ENCODE measurements at places on chromosomes 4 and X.
A peak's percentile ranks its signal among the peaks of the same experiment; 100 is the strongest.

DNA sequence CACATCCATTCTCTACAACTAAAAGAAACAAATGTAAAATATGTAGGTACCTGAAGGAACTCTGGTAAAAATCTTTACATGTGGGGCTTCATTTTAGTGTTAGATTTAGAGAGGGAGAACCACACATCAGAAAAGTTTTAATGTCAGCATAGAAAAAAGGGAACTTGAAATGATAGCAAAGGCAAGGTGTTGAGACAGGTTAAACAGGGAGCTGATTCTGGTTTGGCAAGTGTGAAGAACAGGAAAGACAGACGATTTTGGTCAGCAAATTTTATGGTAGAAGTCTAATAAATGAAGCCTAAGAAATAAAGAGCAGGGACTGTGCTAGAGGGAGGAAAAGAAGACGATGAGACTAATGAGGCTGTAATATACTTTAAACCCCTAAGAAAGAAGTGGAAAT, 67.6 kb upstream of the COX18 start:
- DNase-seq = no peak

DNA sequence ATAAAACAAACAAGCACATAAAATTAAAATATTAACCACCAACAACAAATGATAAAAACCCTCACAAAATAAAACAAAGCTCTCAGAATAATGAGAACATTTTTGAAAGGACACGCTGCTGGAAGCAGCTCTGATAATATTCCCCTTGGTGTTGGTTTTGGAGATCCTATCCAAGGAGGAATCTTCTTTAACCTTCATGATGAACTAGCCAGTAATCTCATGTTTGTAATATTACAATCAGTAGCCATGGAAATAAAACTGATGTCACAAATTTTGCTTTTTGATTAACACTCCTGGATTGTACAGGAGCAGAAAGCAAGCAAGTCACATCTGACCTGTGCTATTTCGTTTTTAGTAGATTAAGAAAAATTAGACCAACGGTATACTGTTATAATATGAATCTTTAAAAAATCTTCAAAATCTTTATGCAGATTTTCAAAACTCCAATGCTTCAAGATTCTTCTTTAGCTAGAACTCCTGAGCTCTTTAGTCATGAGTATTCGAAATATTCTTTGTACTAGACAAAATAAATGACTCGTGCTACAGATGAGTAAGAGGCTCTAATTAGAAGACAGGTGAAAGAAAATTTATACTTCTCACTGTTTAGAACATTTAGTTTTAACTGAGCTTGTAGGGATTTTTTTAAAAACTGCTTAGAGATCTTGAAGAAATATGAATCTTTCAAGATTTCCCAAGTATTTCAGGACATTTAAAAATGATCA, 154.1 kb downstream of the RASL11B start:
- DNase-seq = no peak

DNA sequence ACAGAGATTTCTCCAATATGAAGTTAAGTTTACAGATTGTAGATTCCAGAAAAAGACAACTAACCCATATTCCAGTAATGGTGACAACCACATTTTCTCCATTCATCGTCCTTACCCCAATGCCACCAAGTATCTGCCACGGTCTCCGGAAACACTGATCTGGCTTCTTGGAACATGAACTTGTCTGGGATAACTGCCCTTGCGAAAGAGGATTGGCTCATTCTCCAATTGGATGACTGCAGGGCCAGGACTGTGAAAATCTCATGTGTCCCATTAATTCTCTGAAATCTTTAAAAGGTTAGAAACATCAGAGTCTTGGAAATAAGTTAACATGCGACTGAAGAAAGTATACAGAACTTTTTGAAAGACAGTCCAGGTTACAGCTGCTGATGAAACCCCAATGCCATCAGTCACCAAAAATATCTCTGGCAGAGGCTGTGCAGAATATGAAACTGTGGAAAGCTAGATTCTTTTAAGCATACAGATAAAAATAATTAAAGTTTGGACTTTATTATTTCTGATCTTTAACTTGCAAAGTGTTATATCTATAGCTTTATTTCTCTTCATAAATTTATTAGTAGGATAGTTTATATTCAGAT, 496.9 kb downstream of the PPARGC1A start:
- no peak for DNase-seq

- no peak for DNase-seq
Measured at GRCh38 chr4:21012851-21013331, 312.6 kb downstream of the PACRGL start.

GRCh38 chr4:1226598-1226997, 22.3 kb downstream of the CTBP1 start:
- DNase-seq = no peak

DNA sequence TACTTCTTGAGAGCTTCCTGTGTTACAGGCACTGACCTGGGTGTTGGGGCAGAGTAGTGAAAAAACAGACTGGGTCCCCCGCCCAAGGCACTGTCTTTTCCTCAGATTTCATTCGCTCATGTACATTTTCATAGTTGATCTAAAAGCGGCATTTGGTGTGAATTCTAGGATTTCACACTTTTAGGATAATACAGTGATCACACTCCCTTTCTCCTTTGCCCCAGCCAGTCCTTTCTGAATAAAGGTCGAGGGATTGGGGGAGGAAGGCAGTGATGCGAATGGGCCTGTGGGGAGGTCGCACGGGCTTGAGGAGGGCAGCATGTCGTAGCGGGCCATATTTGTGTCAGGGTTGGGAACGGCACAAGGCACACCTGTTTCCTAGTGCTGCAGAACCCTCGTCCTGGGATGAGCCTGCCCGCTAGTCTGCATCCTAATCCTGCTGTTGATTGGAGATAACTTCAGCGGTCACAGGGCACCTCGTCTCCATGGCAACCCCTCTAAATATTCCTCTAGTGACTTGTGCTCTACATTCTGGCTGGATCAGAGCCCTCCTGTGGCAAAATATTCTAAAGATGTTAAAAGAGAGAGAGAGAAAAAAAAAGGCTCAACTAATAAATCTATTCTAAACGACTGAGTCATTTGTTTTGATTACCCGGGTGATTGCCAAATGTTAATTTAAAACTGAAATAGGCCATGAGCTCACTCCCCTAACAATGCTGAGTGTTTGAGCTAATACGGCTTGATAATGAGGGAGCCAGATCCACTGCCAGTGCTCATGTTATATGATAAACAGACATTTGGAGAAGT, 21.8 kb downstream of the FHL1 start:
- DNase-seq = no peak

DNA sequence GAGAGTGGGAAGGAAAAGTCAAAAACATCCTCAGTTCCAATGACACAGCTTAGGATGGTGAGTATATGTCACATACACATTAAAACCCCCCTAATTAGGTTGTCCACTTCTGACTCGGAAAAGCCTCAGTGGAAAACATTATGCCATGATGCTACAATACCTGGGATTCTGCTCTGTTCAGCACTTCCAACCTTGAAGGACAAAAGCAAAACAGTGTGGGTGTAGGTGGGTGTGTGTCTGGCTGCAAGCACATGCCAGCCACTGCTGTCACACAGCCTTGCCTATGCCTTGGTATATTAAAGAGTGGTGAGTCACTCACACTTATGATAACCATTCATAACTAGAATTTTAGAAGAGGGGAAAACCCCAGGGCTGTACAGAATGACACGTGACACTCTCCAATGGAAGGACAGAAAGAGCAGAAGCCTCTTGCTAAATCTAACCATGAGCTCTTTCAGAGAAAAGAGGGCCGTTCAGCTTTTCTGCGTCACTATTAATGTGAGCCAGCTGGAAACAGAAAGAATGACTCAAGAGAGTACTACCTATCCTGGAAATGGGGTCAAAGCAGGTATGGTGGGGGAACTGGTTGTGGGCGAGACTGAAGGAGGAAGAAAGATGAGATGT, 159.6 kb downstream of the TET2 start:
- peak; percentile 67 for DNase-seq

DNA sequence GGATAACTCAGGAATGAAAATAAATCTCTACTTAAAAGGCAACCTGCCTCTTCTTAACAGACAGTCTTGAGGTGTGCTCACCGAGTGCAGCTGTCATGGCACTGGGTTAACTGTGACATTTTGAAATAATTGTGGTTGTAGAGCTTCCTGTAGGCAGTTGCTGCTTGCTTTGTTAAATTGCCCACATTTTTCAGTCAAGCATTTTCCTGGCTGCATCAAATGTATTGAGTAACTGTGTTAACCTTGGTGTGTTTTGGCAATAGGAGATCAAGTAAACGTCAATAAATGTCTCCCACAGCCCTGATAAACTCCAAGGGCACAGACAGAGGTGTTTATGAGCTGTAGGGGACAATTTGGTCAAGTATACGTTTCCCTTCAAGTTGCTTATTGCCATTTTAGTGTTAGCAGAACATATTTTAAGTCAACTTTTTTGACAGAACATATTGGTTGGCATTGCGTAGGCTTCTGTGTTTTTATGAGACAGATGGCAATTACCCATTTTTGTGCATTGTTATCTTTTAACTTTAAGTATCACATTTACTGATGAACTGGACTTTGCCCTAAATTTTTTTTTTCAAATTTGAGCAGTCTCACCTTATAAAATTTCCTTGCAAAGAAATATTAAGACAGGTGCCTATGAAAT, 527.4 kb downstream of the C4orf33 start:
- no peak for DNase-seq

GRCh38 chr4:105306820-105307219, 160.1 kb downstream of the TET2 start:
- no peak for DNase-seq

- DNase-seq = no peak
Measured at GRCh38 chr4:7658341-7659204, 223.8 kb upstream of the PSAPL1 start.

DNA sequence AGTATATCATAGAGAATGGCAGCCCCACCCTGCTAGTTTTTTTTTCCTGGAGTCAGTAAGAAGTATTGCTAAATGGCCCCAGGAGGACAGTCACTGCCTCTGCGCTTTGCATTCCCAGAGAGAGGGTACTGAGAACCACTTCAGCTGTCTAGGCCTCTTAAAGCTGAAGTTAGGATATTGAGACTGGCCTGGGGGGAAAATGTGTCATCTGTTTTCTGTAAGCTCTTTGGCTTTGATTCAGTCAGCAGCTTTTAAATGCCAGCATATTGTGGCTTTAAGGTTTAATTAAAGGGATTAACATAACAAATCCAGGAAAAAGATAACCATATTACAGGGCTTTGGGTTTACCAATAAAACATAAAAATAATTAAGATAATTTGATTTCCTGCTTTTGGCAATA, 852.0 kb downstream of the PCDH18 start:
- no peak for DNase-seq

DNA sequence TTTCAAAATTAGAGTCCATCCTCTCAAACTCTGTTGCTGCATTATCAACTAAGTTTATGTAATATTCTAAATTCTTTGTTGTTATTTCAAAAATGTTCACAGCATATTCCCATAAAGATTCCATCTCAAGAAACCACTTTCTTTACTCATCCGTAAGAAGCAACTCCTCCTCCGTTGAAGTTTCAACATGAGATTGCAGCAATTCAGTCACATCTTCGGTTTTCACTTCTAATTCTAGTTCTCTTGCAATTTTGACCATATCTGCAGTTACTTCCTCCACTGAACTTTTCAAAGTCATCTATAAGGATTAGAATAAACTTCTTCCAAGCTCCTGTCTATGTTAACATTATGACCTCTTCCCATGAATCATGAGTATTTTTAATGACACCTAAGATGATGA, 216.6 kb upstream of the SLC7A11 start:
- no peak for DNase-seq

GRCh38 chr4:111108153-111108552, 485.3 kb upstream of the PITX2 start:
- peak; percentile 36 for DNase-seq

DNA sequence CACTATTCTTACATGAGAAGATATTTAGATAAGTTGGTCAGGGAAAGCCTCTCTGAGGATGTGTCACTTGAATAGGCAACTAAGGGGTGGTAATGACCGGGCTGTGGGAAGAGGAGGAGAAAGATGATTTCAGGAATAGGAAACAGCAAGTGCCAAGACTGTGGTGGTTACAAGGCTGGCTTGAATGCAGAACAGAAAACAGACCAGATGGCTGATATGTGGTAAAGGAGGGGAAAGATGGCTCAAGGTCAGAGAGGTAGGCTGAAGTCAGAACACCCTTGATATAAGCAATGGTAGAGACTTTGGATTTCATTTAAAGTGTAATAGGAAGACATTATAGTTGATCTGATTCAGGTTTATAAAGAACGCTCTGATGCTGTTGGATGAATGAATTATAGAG, 15.0 kb downstream of the TLR7 start:
- no peak for DNase-seq

- no peak for DNase-seq
Measured at GRCh38 chr4:10441512-10441911, 15.7 kb downstream of the ZNF518B start.

GRCh38 chrX:56798866-56799758, 70.1 kb downstream of the NBDY start:
- no peak for DNase-seq

DNA sequence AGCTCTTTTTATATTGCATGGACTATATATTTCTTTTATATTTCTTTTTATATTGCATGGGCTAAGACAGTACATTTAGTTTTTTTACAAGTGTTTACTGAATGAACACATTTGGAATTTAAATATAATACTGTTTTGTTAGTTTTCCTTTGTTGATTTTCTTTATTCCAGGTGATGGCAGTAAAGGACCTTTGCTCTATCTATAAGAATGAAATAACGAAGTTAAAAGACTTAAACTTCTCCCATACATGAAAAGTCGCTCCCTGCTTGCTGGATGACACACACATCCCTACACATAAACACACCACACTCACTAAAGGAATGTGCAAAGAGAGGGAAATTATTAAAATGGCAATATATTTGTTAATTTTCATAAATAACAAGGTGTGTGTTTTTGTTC, 102.5 kb upstream of the ANXA10 start:
- peak; percentile 13 for DNase-seq

- DNase-seq = peak; percentile 14
Measured at GRCh38 chrX:12958059-12958458, 16.9 kb upstream of the TMSB4X start.

DNA sequence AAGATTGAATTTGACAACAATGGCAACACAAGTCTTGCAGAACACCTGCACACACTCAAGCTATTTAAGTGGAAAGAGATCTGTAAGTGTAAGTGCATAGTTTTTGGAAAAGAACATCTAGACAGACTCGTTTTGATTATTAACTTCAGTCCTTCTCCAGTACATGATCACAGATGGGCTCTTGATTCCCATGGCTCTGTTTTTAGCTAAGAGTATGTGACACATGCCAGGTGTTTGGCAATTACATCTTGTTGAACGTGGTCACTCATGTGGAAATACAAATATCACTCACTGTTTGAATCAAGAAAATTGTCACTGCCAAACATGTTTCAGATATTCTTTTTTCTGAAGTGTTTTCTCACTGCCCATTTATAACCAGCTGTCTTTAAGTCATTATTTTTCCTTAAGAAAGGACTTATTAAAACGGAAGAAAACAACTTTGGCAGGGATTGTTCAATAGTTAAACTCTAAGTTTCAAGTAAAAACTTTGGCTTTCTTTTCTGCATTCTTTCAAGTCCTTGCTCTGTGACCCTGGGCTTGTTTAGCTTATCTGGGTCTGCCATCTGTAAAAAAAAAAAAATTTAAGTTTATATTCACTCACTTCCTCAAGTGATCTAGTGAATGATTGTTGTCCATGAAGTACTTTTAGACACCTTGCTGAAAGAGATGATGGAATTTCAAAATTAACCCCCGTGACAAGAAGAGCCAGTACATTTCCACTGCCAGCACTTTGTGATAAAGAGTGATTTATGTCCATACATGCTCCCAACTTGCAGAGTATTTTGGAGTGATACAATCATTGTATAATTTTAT, 125.4 kb downstream of the ATXN3L start:
- peak; percentile 22 for DNase-seq
